Uterus (tissue), 4 donors: ENCODE measurements at places on chromosomes 3 and 15.

DNA sequence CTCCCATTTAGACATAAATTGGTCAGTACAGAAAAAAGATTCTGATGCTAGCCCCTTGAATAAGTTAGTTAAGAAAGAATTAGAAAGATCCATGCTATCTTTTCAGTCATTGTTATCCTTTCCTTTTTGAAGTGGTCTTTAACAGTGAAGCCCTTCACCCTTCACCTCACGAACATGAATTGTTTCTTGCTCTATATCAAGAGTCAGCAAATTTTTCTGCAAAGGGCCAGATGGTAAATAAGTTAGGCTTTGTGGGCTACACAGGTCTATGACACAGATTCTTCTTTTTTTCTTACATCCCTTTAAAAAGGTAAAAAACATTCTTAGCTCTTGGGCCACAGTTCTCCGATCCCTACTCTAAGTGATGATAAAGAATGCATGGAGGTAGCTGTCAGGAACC, 74.9 kb downstream of the DMXL2 start:
- no peak for DNase-seq

GRCh38 chr15:79887054-79887930, 9.5 kb downstream of the MTHFS start:
- DNase-seq = no peak

GRCh38 chr15:100124936-100125335, 216.8 kb downstream of the ADAMTS17 start:
- DNase-seq = no peak

- DNase-seq = no peak
Observed at GRCh38 chr3:148604270-148605085, 93.2 kb upstream of the AGTR1 start.

- no peak for DNase-seq
Observed at GRCh38 chr3:64578797-64579196, 109.0 kb downstream of the ADAMTS9 start.

- DNase-seq = no peak
Observed at GRCh38 chr15:94306700-94307650, 75.6 kb downstream of the MCTP2 start.

GRCh38 chr15:52005748-52006701, 13.0 kb upstream of the MAPK6 start:
- DNase-seq = no peak

- DNase-seq = no peak
Observed at GRCh38 chr3:119562307-119562961, 3.0 kb upstream of the CD80 start.

GRCh38 chr3:14451844-14452739, 49.7 kb downstream of the SLC6A6 start:
- peak; percentile 76 for DNase-seq

DNA sequence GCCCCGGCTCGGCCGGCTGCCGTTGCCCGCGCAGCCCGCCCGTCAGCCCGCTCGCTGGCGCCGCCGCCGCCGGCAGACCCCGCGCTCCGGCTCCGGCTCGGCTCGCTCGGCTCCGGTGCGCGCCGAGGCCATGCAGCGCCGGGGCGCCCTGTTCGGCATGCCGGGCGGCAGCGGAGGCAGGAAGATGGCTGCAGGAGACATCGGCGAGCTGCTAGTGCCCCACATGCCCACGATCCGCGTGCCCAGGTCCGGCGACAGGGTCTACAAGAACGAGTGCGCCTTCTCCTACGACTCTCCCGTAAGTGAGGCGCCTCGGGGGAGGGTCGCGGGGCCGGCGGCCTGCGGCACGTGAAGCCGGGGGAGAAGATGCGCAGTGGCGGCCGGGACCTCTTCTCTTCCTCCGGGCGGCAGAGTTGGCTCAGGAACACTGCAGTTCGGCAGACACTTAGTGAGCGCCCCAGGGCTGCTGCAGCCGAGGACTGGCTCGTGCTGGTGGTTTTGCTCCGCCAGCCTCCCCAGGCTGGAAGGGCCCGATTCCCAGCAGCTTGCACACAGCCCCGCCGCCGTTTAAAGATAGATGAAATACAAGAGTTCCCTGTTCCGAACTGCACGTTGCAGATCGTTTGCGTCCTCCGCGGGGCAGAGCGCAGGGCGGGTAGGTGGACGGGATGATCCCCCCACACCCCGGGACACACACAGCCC, 407 bp downstream of the USP13 start:
- DNase-seq = peak; percentile 67

DNA sequence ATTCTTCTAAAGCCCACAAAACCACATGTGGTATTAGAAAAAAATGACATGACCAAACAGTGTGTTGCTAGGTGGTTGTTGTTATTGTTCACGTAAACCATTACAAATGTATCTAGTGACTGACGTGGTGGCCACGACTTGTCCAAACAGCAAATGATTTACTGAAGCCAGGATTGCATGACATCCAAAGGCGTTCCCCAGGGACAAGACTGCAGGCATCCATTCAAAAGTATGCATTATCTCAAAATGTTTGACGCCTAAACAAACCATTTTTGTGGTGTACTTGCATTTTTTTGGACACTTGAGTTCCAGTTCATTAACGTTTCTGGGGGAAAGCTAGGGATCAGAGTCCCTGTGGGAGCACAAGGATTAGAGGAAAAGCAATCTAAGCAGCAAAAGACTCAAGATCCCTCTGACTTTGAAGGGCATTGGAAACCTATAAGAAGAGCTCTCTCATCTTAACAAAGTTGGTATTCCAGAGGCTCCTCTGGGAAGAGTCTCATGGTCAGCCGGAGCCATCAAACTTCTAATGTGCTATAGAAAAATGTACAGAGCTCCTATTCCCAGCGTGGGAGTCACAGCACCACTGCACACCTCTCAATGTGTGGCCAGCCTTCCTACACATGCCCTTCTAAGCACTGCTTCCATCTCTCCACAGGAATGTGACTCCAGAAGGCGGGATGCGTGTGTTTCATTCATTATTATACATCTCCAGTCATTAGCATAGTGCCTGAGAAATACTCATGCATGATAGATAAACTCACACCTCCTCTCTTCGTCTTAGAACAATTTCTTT, 62.9 kb downstream of the FBN1 start:
- DNase-seq = no peak

DNA sequence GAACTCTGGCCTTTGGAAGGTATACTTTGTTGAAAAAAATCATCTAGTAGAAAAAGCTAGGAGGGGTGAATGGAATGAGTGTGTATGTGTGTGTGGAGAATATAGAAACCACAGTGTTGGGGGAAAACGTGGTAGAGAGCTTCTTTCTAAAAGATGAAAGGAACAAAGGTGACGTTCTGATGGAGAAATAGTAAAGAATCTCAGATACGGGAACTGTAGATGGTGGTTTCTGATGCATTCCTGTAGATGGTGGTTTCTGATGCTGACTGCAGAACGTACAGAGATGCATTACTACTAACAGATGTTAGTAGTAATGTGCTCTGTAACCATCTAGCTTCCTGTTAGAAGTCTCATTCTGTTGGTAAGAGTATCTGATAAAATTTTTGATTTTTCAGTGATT, 60.2 kb downstream of the VPS8 start:
- no peak for DNase-seq

DNA sequence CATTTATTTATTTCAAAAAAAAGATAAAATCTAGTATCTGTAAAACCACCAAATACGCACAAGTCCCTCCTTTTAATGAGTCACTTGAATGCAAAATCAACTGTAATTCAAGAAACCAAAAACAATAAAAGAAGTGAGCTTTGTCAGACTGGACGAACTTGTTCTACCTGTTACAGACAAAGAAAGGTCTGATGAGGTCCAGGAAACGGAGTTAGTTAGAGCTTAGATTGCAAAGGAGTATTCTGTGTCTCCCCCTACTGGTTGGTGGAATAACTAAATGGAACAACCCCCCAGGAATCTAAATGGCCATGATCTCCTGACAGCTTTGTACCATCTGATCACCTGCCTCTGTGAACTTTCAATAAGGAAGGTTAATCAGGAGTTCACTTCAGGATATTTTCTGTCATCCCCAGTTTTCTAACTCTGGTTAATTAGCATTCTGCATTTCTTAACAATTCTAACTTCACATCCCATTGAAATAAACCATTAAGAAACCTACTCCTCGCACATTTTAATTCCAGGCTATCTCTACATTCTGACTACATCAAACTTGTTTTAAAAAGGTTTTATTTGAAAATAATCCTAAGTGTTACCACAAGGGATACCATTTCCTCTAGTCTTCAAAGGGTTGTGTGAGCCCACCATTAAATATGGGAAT, 333.0 kb upstream of the SATB1 start:
- DNase-seq = no peak

GRCh38 chr3:112740835-112741234, 99.9 kb upstream of the CCDC80 start:
- DNase-seq = no peak

GRCh38 chr3:23611737-23612295, 193.9 kb upstream of the UBE2E1 start:
- DNase-seq = peak; percentile 72
